ENCODE measurements at places on chromosomes 2 and 18. TPM values are rescaled to one million over a fixed set of nuclear protein-coding genes. Genes with fewer than 3 reads are reported as not detected.

TLX2 gene
- 1.0 TPM for polyA plus RNA-seq

DNA sequence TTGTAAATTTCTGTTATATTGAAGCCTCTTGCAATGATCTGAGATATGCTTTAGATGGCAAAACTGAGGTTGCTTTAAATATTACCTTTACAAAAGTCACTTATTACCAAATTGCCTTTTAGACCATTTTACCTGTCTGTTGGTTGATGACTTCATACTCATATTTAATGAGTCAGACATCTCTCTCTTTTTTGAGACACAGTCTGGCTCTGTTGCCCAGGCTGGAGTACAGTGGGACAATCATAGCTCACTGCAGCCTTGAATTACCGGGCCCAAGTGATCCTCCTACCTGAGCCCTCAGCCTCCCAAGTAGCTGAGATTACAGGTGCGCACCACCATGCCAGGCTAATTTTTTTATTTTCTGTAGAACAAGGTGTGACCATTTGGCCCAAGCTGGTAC, 11.5 kb upstream of the PPP4R3B start:
- DNase-seq: no peak

SFXN5 gene
- polyA plus RNA-seq: 15.3 TPM

PFN4 gene
- polyA plus RNA-seq: 0.12 TPM

GRCh38 chr18:28048612-28049011, 128.3 kb downstream of the CDH2 start:
- no peak for DNase-seq

DNA sequence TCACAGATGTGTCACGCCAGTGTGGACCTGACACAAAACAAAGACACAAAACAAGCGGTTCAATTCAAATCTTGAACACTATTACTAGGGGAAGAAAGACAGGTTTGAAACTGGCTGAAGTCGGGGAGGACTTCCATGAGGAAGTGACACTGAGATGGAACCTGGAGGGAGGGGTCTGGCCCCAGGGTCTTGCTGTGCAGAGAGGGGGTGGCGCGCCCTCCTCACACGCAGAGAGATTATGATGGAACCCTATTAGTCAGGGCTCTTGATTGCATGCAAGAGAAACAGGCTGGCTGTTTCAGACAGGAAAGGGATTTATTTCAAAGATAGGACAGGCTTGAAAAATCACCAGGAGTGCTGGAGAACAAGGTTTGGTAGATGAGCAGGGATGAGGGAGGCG, 363.6 kb upstream of the HS6ST1 start:
- no peak for DNase-seq

TANC1 gene
- polyA plus RNA-seq: 13.4 TPM

- no peak for DNase-seq
Measured at GRCh38 chr2:130796290-130796689, 40.4 kb upstream of the ARHGEF4 start.
